ENCODE measurements at places on chromosomes 5 and 9. TPM values are rescaled to one million over a fixed set of nuclear protein-coding genes. Genes with fewer than 3 reads are reported as not detected.

AGXT2 gene
- total RNA-seq, result not detected

MAMDC2 gene
- 0.58 TPM for total RNA-seq

SLC34A3 gene
- total RNA-seq, result 0.27 TPM

PCDHB4 gene
- 7.9 TPM for total RNA-seq

PCDHB7 gene
- total RNA-seq, result 1.6 TPM

DNA sequence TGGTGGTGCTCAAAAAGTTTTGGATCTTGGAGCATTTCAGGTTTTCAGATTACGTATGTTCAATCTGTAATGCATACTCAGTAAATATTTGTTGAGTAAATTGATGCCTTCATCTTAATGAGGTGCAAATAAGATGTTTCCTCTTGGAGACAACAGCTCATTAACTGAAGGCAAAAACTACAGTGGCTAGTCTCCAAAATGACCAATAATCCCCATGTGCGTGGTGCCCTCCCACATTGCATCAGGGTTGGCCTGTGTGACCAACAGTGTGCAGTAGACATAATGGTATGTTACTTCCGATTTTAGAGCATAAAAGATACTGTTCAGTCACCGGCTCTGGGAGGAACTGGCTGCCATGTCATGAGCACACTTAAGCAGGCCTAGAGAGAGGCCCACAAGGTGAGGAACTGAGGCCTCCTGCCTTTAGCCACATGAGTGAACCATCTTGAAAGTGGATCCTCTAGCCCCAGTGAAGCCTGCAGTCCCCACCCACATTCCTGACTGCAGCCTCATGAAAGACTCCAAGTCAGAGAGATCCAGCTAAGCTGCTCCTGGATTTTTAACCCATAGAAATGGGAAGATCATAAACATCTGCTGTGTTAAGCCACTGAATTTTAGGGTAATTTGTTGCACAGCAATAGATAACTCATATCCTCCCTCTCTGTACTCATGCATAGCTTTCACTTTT lies 55.7 kb downstream of the LIFR start:
- no peaks in the 10 kb centered on the region for H3K4me1 ChIP-seq
- H3K27me3 ChIP-seq, result no peaks in the 10 kb centered on the region
- H3K36me3 ChIP-seq, result peaks cover 9% of the 10 kb centered on the region
- no peak overlapping the region for H3K27ac ChIP-seq
- DNase-seq, result no peak
- no peak overlapping the region for H3K4me3 ChIP-seq

DNA sequence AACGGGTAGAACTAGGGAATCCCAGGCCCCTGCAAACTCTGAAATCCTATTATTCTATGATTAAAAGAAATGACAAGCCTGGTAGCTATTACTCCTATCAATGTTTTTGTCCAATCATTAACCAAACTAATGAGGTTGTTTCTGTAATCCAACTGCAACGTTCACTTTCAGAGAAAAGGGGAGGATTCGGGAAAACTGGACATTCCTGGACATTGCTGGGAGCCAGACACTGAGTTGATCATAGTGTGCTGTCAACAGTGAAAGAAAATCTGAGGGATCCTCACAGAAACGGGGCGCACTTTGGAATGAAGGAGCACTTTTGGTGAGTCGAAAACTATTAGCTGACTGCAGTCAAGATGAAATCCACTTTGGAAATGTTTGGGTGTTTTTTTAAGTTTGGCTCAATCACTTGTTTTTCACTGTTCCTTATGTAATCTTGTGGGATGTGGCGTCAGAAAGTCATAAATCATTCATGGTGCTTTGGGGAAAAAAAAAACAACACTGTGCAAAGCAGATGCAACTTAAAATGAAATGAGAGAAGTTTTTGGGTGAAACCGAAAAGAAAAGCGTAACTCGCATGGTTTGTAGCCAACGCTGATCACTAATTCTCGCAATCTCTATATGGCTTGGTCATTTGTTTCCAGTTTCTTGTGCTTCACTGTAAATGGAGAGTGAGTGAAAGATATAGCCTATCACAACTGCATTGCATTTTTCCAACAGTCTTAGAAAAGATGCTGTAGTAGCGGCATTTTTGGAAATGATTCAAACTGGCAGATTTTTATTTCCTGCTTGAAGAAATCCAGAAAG lies 51.2 kb upstream of the ADRA1B start:
- H3K27me3 ChIP-seq, result peaks cover 22% of the 10 kb centered on the region
- no peaks in the 10 kb centered on the region for H3K36me3 ChIP-seq
- H3K4me1 ChIP-seq, result peaks cover 9% of the 10 kb centered on the region
- no peak overlapping the region for H3K27ac ChIP-seq

DNA sequence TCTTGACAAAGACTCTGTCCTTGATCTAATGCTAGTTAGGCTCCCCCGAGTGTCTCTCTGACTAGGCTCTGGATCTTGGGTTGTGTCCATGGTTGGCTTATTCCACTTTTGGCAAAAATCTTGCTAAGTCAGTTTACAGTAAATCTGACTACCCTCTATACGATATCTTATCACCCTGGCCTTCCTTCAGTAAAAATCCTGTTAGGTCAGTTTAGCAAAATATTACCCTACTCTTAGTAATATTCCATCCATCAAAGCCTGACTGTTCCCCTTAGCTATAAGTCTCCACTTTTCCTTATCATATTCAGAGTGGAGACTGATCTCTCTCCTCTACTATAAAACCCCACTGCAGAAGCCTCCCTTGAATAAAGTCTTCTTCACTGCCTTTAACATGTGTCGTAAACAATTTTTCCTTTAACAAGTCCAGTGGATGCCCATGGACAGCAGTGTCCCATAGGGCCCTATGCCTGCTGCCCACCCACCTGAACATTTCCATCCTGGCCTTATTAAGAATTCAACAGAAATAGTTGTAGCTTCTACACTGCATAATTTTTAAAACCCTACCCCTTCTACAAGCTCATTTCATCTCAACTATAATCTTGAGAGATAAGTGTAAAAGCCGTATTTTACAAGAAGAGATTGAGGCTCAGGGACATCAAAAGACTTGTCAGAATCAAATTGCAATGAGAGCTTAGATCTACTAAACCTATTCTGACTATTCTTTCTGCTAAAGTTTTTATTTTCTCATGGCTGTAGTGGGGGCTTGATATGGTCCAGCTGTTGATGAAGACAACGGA lies 22.3 kb downstream of the MINAR2 start:
- H3K27ac ChIP-seq, result peak overlapping the region; percentile 64
- H3K36me3 ChIP-seq, result no peaks in the 10 kb centered on the region
- no peaks in the 10 kb centered on the region for H3K27me3 ChIP-seq
- DNase-seq, result no peak
- H3K4me3 ChIP-seq, result no peak overlapping the region

DNA sequence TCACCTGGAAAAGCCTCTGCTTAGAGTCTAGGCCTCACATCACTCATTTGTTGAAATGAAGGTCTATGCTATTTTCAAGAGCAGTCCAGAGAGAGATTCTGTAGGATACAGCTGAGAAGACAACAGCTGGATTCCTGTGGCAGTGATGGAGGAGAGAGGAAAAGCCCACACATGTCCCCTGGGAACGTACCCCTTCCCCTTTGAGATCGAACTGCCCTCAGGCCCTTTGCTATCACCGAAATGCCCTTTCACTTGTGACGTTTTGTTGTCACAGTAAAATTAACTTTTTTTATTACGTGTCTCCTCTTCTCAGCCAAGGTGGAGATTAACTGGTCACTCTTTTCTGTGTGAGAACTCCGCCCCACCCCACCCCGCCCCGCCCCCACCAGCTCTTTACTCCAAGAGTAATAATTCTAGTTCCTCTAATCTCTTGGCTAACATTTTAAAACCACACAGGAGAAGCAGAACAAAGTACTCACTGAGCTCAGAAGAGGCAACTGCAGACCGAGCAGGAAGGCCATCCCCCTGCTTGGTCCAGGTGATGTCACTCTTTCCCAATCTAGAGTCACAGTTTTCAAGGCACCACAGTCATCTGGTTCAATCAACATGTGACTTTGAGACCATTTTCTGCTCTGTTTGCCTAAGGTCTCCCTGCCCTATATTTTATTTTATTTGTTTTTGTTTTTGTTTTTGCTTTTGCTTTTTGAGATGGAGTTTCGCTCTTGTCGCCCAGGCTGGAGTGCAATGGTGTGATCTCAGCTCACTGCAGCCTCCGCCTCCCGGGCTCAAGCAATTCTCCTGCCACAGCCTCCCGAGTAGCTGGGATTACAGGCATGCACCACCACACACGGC lies 105.6 kb downstream of the SUSD1 start:
- no peaks in the 10 kb centered on the region for H3K27me3 ChIP-seq
- no peak overlapping the region for H3K27ac ChIP-seq
- peaks cover 20% of the 10 kb centered on the region for H3K4me1 ChIP-seq
- DNase-seq, result no peak
- peaks cover 17% of the 10 kb centered on the region for H3K36me3 ChIP-seq
- H3K4me3 ChIP-seq, result no peak overlapping the region

DNA sequence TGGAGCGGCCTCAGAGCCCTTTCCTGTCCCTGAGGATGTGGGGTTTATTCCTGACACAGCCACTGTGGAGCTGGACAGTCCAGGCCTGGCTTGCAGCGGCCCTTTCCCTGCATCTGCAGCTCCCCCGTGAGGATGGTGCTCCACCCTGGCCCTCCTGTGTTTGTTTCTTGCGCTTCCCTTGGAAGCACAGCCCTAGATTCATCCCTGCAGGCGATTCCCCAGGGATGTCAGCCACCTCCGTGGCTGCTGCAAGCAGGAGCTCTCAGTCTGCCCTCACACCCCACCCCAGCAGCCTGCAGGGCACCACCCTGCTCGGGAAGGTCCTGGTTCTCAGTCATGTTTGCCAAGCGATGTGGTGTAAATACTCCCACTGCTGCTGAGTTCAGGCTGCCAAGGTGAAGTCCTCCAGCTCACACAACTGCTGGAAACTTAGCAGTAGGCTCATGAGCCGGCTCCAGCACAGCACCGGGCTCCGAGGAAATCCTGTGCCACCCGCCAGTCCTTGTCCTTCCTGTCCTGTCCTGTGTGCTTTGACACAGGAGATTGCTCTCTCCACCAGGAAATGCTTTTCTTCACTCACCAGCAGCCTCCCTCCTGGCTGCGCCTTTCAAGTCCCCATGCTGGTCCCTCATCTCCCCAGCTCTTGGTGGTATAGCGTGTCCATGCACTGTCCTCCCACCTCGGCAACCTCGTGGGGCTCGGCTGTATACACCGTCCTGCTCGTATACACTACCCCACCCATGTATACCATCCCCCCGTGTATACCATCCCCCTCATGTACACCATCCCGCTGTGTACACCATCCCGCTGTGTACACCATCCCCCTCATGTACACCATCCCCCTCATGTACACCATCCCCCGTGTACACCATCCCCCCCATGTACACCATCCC lies 16.2 kb downstream of the ROPN1L start:
- peaks cover 26% of the 10 kb centered on the region for H3K4me1 ChIP-seq
- H3K27ac ChIP-seq, result no peak overlapping the region
- no peak overlapping the region for H3K4me3 ChIP-seq
- H3K27me3 ChIP-seq, result peaks cover 2% of the 10 kb centered on the region
- DNase-seq, result no peak

- no peak overlapping the region for H3K4me3 ChIP-seq
- peaks cover 29% of the 10 kb centered on the region for H3K4me1 ChIP-seq
- H3K27ac ChIP-seq, result no peak overlapping the region
- H3K27me3 ChIP-seq, result no peaks in the 10 kb centered on the region
- H3K36me3 ChIP-seq, result peaks cover 14% of the 10 kb centered on the region
Observed at GRCh38 chr5:34915856-34916192, 313 bp downstream of the BRIX1 start.

- no peaks in the 10 kb centered on the region for H3K36me3 ChIP-seq
- H3K27me3 ChIP-seq, result no peaks in the 10 kb centered on the region
- DNase-seq, result no peak
- no peak overlapping the region for H3K27ac ChIP-seq
- peaks cover 9% of the 10 kb centered on the region for H3K4me1 ChIP-seq
- H3K4me3 ChIP-seq, result no peak overlapping the region
Observed at GRCh38 chr9:99255651-99256050, 33.6 kb downstream of the SEC61B start.

DNA sequence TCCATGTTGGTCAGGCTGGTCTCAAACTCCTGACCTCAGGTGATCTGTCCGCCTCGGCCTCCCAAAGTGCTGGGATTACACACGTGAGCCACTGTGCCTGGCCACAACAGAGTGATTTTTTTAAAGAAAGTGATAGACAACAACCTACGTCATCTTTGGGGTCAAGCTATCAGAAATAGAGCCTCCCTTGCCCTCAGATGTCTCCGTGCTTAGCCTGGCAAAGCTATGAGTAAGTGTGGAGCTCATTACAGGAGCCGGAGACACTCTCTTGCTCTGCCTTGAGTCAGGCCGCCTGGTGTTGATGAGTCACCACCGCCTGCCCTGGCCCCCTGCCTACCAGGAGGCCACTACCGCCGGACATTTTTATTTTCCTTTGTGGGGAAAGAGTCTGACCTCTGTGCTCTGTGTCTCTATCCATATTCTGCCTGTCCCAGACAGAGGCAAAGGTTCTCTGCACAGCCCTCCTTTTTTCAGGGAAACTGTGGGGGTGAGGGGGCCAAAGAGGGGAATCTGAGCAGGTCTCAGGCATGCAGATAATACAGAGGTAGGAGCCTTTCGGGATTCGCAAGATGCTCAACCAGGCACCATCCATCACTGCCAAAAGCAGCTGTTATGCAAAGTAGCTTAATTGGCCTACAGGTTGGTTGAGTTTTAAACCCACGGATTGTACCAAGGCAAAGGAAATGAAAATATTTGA lies 123.7 kb upstream of the CPEB4 start:
- no peaks in the 10 kb centered on the region for H3K36me3 ChIP-seq
- no peaks in the 10 kb centered on the region for H3K27me3 ChIP-seq
- H3K27ac ChIP-seq, result peak overlapping the region; percentile 62
- no peak for DNase-seq
